ENCODE measurements at places on chromosomes 13 and 19. TPM values are rescaled to one million over a fixed set of nuclear protein-coding genes. Genes with fewer than 3 reads are reported as not detected.

DNA sequence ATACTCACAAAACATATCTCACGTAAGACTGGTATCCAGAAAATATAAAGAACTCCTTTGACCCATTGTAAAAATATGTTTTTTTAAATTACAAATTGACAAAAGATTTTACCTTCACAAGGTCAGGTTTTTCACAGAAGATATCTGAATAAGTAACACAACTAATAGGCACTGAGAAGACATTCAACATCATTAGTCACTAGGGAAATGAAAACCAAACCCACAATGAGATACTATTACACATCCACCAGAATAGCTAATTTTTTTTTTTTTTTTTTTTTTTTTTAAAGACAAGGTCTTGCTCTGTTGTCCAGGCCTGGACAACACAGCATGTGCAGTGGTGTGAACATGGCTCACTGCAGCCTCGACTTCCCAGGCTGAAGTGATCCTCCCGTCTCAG lies 157.5 kb downstream of the MIPEP start:
- no peak overlapping the region for H3K27ac ChIP-seq
- DNase-seq, result no peak
- no peaks in the 10 kb centered on the region for H3K27me3 ChIP-seq
- no peaks in the 10 kb centered on the region for H3K4me1 ChIP-seq
- no peak overlapping the region for H3K4me3 ChIP-seq

Gene ZNF285
- 0.64 TPM for total RNA-seq

Gene FFAR1
- not detected for total RNA-seq

GRCh38 chr13:77350811-77351210 lies 23.9 kb upstream of the MYCBP2 start:
- H3K27ac ChIP-seq, result no peak overlapping the region
- DNase-seq, result no peak
- H3K36me3 ChIP-seq, result no peaks in the 10 kb centered on the region
- H3K27me3 ChIP-seq, result no peaks in the 10 kb centered on the region
- H3K4me1 ChIP-seq, result peaks cover 14% of the 10 kb centered on the region
- no peak overlapping the region for H3K4me3 ChIP-seq

DNA sequence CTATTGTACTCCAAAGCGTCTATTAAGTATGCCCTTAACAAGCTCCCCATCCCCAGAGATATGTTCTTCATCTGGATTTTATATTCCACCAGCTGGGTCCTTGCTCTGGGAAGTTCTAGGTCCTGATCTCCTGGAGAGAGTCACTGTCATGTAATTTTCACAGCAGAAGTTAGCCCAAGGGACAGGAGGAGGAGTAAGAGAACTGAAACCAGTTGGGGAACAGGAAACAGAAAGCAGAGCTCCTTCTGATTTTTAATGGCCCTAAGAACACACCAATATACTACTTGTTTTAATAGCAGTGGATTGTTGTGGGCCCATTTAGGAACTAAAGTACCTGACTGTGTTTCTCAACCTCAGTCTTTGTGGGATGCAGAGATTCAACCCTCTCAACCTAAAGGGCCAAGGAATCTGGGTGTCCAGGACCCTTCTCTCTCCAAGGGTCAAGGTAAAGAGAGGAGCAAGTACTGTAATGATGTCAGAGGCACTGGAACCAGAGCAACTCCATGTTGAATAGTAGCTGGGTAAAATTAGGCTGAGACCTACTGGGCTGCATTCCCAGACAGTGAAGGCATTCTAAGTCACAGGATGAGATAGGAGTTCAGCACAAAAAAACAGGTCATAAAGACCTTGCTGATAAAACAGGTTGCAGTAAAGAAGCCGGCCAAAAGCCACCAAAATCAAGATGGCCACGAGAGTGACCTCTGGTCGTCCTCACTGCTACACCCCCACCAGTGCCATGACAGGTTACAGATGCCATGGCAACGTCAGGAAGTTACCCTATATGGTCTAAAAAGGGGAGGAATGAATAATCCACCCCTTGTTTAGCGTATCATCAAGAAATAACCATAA lies 8.1 kb upstream of the FPR3 start:
- no peaks in the 10 kb centered on the region for H3K4me1 ChIP-seq
- no peak overlapping the region for H3K27ac ChIP-seq
- no peak overlapping the region for H3K4me3 ChIP-seq
- no peaks in the 10 kb centered on the region for H3K27me3 ChIP-seq
- no peaks in the 10 kb centered on the region for H3K36me3 ChIP-seq
- DNase-seq, result no peak

- H3K4me3 ChIP-seq, result no peak overlapping the region
- H3K27me3 ChIP-seq, result no peaks in the 10 kb centered on the region
- peak; percentile 54 for DNase-seq
- H3K27ac ChIP-seq, result no peak overlapping the region
These were observed 79.4 kb downstream of the SLC15A1 start for GRCh38 chr13:98672947-98673613.

DNA sequence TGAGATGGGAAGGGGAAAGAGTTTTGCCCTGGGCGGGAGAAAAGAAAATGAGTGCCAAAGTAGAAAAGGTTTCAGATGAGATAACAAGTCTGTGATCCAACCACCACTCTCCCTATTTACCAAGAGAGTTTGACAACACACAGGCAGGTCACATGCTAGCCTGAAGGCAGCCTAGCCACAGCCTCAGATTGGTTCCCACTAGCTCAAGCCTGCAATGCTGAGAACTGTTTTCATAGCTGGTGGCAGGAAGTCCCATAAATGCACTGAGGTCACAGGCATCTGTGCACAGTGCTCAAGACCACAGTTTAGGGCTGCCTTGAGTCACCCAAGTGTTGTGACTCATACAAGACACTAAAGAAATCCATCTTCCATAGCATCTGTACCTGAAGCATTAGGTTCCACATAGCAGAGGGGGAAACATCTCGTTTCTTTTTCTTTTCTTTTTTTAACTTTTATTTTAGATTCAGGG lies 18.5 kb upstream of the POP4 start:
- H3K36me3 ChIP-seq, result no peaks in the 10 kb centered on the region
- H3K4me1 ChIP-seq, result peaks cover 9% of the 10 kb centered on the region
- H3K4me3 ChIP-seq, result no peak overlapping the region
- peaks cover 4% of the 10 kb centered on the region for H3K27me3 ChIP-seq
- H3K27ac ChIP-seq, result peak overlapping the region; percentile 44

GRCh38 chr13:112582263-112582662 lies 5.7 kb downstream of the TUBGCP3 start:
- no peak overlapping the region for H3K4me3 ChIP-seq
- DNase-seq, result no peak

Gene OR7D2
- not detected for total RNA-seq

Gene CBARP
- total RNA-seq, result 0.22 TPM

- no peak overlapping the region for H3K4me3 ChIP-seq
- H3K36me3 ChIP-seq, result peaks cover 18% of the 10 kb centered on the region
- H3K27me3 ChIP-seq, result no peaks in the 10 kb centered on the region
- H3K27ac ChIP-seq, result no peak overlapping the region
These were observed 5.3 kb upstream of the FBXW9 start for GRCh38 chr19:12701596-12702282.

GRCh38 chr13:33206425-33206824 lies 79.1 kb downstream of the STARD13 start:
- no peak overlapping the region for H3K4me3 ChIP-seq
- DNase-seq, result no peak
- no peaks in the 10 kb centered on the region for H3K27me3 ChIP-seq
- no peaks in the 10 kb centered on the region for H3K4me1 ChIP-seq
- no peaks in the 10 kb centered on the region for H3K36me3 ChIP-seq

Gene ZNF607
- total RNA-seq, result 8.8 TPM

DNA sequence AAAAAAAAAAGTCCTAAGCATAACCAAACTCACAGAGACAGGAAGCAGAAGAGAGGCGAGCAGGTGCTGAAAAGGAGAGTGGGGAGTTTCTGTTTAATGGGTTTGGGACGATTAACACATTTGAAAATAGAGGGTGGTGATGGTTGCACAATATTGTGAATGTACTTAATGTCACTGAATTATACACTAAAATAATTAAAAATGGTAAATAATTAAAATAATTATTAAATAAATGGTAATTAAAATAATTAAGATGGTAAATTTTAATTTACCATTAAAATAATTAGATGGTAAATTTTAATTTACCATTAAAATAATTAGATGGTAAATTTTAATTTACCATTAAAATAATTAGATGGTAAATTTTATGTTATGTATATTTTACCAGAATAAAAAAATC lies 74.8 kb upstream of the XPO4 start:
- DNase-seq, result no peak
- H3K27me3 ChIP-seq, result no peaks in the 10 kb centered on the region
- H3K4me1 ChIP-seq, result no peaks in the 10 kb centered on the region
- H3K4me3 ChIP-seq, result no peak overlapping the region

DNA sequence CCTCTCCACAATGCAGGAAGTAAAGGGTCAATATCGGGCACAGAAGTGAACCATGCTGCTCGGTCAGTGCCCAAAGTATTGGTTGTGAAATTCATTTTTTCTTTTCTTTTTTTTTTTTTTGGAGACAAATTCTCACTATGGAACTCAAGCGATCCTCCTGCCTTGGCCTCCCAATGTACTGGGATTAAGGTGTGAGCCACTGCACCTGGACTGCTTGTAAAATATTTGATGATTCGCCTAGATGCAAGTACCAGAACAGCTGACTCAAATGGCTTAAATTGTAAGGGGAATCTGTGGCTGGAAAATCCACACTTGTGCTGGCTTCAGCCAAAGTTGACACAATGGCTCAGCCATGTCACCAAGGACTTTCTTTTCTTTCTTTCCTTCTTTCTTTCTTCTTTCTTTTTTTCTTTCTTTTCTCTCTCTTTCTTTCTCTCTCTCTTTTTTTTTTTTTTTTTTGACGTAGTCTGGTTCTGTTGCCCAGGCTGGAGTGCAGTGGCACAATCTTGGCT lies 43.7 kb downstream of the NUMBL start:
- H3K27me3 ChIP-seq, result no peaks in the 10 kb centered on the region
- H3K4me1 ChIP-seq, result no peaks in the 10 kb centered on the region
- no peak for DNase-seq
- no peak overlapping the region for H3K4me3 ChIP-seq
- no peak overlapping the region for H3K27ac ChIP-seq

GRCh38 chr19:11887611-11888531 lies at the start of gene ZNF69:
Gene ZNF69, plus strand, starts transcription at chr19:11887782. Its CDS starts 142 bp downstream, at chr19:11887924.
- no peaks in the 10 kb centered on the region for H3K27me3 ChIP-seq
- peaks cover 11% of the 10 kb centered on the region for H3K4me1 ChIP-seq
- H3K27ac ChIP-seq, result peak within 1 kb of the TSS; percentile 54

Gene NCR1
- total RNA-seq, result 0.31 TPM

- no peak overlapping the region for H3K27ac ChIP-seq
- no peak overlapping the region for H3K4me3 ChIP-seq
- H3K4me1 ChIP-seq, result no peaks in the 10 kb centered on the region
- no peaks in the 10 kb centered on the region for H3K27me3 ChIP-seq
- H3K36me3 ChIP-seq, result no peaks in the 10 kb centered on the region
These were observed 1747.9 kb upstream of the SPRY2 start for GRCh38 chr13:82088781-82089180.

- no peak overlapping the region for H3K27ac ChIP-seq
- H3K36me3 ChIP-seq, result no peaks in the 10 kb centered on the region
- peaks cover 9% of the 10 kb centered on the region for H3K4me1 ChIP-seq
- peak; percentile 82 for DNase-seq
- H3K27me3 ChIP-seq, result no peaks in the 10 kb centered on the region
- H3K4me3 ChIP-seq, result no peak overlapping the region
These were observed 13.7 kb upstream of the CREB3L3 start for GRCh38 chr19:4139614-4140236.

Gene NPHS1
- total RNA-seq, result not detected

DNA sequence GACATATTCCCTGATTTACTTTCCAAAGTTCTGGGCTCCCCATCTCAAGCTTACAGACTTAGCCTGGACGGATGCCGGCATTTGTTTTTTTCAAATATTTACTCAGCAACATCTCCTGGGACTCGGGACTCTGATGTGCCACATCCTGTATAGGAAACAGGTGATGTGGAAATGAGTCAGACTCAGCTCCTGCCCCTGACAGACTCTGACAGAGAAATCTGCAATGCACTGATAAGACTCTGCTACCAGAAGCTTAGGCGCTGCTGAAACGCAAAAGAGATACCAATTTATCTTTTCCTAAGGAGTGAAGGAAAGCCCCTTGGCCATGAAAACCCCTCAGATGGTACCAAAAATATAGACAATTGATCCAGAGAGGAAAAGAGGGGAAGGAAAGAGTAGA lies 16.2 kb downstream of the LAIR2 start:
- no peak overlapping the region for H3K27ac ChIP-seq
- H3K4me3 ChIP-seq, result no peak overlapping the region
- peaks cover 23% of the 10 kb centered on the region for H3K4me1 ChIP-seq
- DNase-seq, result no peak

DNA sequence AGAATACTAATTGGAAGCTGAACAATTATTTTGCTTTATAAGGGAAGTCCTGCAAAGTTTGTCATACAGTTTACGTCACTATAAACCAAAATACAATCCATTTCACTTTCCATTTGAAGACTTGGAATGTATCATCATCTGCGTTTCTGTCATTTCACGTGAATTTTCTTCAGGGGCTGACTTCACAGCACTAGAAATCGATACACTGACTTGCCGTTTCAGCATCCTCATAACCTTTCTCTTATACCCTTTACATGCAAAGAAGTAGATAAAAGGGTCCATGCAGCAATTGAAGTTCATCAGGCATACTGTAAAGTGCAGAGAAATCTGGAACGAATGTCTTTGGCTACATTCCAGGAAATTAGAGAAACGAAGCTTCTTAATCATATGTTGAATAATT lies 12.2 kb downstream of the GPR183 start:
- H3K4me1 ChIP-seq, result peaks cover 84% of the 10 kb centered on the region
- no peaks in the 10 kb centered on the region for H3K27me3 ChIP-seq
- DNase-seq, result no peak
- H3K27ac ChIP-seq, result no peak overlapping the region
- peaks cover 18% of the 10 kb centered on the region for H3K36me3 ChIP-seq

DNA sequence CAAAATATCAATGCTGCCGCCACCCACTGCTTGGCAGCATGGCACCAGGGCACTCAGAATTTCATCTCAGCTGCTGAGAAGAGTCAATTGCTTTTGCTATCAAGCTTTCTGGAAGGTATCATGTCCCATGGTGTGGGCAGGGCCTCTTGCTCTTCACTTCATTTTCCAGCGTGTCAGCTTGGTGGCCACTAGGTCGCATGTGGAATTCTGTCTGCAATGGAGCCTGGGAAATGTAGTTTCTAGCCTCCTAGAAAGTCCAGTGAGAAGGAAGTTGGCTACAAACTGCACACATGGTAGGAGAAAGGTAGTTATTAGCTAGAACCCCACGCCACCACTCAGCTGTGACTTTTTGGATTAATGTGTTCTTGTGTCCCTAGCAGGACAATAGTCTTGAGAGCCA lies 105.3 kb downstream of the MYO16 start:
- no peaks in the 10 kb centered on the region for H3K36me3 ChIP-seq
- H3K27me3 ChIP-seq, result no peaks in the 10 kb centered on the region
- no peak for DNase-seq
- H3K27ac ChIP-seq, result no peak overlapping the region
- no peak overlapping the region for H3K4me3 ChIP-seq

DNA sequence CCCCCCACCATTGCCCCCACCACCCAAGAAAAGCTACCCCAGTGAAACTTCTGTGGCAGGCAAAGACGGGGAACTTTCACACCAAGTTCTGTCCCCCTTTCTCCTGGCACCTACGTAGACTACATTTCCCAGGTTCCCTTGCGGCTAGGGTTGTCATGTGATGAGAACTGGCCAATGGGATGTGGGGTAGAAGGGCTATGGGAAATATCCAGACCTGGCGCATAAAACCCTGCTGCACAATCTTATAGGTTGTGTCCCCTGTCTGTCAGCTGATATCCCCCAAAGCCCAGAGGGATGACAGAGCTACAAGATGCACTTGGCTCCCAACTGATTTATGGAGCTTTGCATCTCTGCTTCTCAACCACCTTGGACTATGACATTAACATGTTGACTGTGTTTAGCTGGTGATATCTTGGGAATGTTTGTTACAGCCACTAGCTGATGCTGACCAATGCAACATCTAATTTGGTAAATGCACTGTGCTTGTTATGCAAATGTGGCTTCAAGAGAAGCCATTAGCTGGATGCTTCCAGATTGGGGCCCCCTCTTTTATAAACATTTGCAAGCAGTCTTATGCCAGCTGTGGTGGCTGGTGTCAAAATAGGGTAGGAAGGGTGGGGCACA lies 6.1 kb downstream of the SH2D3A start:
- H3K4me3 ChIP-seq, result no peak overlapping the region
- H3K27ac ChIP-seq, result no peak overlapping the region

Gene VASP
- total RNA-seq, result 154 TPM

All from CD8-positive, alpha-beta memory T cell (primary cell).